T follicular helper cell (primary cell): ENCODE measurements at places on chromosomes 12 and 14.

- DNase-seq, result no peak
These were observed 38.0 kb downstream of the DPF3 start for GRCh38 chr14:72855913-72856312.

DNA sequence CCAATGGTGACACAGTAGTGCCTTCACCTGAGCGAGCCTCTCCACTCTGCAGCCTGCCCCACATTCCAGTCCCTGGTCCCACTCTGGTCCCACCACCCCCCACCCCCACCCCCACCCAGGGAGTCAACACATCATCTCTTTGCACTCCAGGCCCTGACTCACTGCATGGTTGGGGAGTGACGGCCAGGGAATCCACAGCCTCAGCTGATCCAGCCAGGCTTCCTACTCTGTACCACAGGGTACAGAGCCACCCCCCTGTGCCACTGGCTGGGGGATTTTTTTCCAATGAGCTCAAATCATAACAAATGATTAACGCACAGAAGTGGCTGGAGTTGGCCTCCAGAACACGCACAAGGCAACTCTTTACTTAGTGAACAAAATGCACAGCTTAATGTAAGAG lies 233.7 kb downstream of the NTF3 start:
- no peak for DNase-seq

DNA sequence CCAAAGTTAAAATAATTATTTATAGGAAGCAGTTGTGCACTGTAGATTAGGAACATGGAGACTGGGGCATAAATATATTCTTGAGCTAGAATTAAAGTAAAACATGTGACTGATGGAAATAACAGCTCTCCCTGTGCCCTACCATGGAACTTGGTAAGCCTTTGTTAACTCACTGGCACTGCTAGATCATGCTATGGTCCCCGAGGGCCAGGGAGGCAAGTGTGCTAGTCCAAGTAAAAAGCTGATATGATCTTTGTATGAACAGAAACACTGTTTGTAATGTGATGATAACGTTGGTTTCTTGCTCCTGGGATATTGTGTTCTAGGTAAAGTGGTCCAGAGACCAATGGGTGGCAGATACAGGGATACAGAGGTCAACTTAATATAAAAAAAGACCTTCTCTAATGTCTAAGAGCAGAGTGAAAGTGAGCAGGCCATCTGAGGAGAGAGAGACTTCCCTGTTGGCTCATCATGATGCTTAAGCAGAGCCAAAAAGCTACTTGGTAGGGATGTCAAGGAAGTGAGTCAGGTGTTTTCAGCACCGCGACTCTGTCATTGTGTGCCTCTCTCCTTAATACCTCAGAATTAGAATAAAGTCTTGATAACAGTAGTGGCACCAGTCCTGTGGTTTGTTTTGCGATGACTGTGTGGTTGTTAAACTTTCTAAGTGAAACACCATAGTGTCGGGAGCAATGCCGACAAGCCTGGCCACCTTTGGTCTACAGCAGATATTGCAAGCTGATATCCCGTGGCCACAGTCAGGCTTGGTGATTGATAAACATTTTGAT lies 27.6 kb downstream of the BICD1 start:
- no peak for DNase-seq

DNA sequence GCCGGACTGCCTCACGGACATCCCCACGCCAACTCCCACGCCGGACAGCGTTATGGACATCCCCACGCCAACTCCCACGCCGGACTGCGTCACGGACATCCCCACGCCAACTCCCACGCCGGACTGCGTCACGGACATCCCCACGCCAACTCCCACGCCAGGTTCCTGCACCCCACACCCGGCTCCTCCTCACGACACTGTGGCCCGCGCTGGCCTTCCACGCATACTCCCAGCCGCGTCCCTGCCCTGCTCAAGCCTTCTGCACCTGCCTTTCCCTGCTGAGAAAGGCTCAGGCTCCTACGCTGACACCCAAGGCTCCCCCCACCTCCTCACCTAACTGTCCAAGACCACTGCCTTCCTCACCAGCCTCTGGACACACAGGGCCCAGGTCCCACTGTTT lies 9.7 kb downstream of the CACNA2D4 start:
- DNase-seq, result no peak

DNA sequence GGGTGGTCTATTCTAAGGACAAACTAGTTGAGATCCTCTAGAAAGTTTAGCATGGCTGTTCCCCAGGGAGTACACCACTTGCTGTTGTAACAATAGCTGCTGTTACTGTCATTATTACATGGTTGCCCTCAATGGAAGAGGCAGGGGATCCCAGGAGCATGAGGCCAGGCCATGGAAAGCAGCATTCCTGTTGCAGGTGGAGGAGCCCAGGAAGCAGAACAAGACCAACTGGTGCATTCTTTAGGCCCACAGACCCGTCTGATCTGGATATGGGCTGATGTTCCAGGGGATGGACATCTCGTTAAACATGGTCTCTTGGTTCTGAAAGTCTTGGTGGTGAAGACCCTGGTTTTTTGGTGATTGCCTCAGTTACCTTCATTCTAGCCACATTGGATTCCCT lies 109.2 kb upstream of the WSCD2 start:
- no peak for DNase-seq

DNA sequence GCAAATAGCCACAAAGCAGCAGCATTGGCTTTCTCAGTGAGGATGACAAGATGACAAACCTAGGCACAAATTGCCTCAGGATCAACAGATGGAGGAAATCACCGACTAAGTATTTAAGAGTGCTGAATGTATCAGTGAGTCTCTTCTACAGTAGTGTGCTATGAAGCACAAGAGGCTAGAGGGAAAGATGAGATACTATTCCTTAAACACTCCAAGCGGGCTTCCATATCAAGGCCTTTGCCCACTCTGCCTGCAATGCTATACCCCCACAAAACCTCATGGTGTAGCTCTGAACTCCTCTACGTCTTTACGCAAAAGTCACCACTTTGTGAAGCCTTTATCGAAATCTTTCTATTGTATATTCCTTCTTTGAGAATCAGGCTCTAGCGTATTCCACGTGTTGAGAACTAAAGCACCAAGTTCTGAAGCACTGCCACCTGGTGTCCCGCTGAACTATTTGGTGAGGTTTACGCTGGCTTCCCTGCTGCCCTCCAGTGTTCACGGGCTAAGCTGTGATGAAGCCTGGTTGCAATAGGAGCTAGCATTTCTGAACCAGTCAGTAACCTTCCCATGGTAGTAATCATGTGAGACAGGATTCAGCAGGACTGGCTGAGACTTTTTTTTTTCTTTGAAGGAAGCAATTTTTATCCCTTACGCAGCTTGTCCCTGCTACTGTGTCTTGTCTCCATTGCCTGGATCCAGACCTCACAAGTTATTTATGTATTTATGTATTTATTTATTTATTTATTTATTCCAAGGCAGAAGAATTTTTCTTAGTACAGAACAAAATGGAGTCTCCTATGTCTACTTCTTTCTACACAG lies 426.5 kb upstream of the OR4E1 start:
- peak; percentile 34 for DNase-seq

- no peak for DNase-seq
These were observed 2.3 kb downstream of the ARF3 start for GRCh38 chr12:48954841-48955501.
